ENCODE measurements at places on chromosomes 11 and 22.

DNA sequence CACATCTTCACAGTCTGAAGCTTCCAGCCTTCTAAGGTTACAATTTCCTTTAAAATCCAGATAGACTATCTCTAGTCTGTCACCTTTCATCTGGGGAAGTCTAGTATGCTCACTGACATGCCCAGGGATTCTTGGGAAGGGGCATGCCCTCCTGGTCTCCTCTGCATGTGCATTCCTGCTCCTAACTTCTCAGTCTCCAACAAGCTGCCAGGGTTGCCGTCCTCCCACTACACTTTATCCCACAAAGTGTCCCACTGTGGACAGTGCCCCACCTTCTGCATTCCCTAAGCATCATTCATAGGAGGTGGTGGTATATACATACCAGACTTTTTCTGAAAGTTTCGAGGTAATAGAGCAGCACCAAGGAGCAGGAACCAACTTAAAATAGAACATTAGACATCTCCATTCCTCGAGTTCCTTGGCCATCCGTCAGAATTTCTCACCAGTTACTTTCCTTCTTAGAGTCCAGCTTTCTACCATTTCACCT lies 28.7 kb downstream of the EIF3F start:
- DNase-seq: no peak

DNA sequence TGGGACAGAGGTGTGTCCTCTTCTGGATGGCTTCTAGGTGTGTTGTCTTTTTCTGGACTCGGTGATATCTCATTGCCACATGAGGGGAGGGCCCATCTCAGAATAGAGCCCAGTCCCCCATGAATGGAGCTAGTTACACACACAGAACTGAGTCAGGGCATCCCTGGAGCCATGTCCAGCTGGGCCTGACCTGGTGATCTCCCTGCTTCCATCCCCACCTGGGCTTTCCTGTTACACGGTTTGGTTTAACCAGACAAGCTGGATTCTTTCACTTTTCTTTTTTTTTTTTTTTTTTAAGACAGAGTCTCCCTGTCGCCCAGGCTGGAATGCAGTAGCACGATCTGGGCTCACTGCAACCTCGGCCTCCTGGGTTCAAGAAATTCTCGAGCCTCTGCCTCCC lies 6.1 kb upstream of the A4GALT start:
- no peak for DNase-seq

DNA sequence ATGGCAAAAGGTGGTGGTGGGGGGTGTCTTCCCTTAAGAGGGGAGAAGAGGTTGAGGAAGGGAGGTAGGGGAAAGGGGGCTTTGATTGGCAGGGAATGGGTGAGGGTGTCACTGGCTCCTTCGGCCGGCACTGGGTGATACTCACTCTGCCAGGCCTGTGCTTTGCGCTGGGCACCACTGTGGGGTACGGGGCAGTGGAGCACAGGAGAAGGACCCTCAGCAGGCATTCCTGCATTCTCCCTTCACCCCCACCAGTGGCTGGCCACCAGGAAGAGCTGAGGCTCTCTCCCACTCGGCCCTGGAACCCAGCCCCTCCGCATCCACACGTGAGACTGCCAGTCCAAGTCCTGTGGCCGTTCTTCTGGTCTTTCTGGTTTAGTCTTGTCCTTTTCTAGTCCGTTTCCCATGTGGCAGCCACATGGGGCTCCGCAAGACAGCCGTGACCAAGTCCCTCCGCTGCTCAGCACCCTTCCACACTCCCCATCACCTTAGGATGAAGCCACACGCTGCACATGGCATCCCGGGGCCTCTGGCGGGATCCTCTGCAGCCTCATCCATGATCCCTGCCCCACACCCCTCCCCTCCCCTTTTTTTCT lies 8.0 kb downstream of the CAPN5 start:
- no peak for DNase-seq

GRCh38 chr11:5809905-5810795 lies 1.4 kb downstream of the OR52N2 start:
- no peak for DNase-seq

DNA sequence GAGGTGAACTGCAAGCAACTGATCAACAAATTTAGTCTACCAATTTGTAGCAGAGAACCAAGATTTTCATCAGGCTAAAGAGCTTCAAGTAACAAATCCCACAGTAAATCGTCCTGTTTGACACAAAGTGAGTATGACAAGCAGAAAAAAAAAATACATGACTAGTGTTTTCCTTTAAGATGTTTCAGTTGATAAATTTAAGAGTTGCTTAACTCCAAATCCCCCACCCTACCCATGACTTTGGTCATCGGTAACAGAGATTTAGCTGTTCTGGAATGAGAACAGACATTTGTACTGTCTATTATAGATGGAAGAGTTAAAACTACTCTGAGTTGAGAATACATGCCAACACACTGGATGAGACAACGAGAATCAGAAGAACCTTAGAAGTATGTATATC lies 165.0 kb upstream of the MTMR2 start:
- DNase-seq: no peak

- no peak for DNase-seq
Observed at GRCh38 chr22:32909581-32910428, 108.3 kb downstream of the TIMP3 start.

DNA sequence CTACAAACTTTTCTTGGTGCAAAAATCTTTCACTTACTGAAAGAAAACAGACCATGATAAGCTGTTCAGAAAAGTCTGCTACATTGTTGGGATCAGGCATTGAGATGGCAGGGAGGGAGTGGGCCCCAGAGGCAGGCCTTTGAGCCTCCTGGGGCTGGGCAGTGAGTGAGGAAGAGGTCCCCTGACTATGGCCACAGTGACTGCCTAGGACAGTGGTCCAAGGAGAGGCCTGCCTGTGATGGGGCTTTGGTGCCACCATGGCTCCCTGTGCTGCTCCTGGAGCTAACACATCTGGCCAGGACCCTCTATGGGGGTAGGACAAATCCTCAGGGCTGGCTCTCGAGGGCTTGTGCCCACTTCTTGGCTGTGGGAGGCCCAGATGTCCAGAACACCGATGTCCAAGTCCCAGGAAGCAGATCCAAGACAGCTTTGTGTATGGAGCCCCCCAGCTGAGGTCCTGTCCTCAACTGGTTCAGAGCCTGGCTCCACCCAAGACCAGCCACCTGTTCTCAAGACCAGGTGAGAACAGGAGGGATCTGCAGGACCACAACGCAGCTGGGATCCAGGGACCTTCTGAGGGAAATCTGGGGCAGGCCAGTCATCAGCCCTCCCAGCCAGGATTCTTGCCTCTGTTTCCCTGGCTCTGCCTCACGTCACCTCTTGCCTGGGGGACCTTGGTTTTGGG lies 36.9 kb downstream of the PPM1F start:
- no peak for DNase-seq

- DNase-seq: no peak
Observed at GRCh38 chr11:12585861-12586260, 88.4 kb upstream of the TEAD1 start.

GRCh38 chr11:9769621-9770020 lies 105.7 kb downstream of the SWAP70 start:
- no peak for DNase-seq

GRCh38 chr11:20584093-20584774 lies 15.2 kb upstream of the SLC6A5 start:
- DNase-seq: no peak

GRCh38 chr11:61309141-61309540 lies 14.0 kb upstream of the VWCE start:
- no peak for DNase-seq

GRCh38 chr11:63557570-63557969 lies 5.6 kb downstream of the PLAAT2 start:
- peak; percentile 18 for DNase-seq

GRCh38 chr11:2302306-2302895 lies 588 bp downstream of the TSPAN32 start:
- no peak for DNase-seq

DNA sequence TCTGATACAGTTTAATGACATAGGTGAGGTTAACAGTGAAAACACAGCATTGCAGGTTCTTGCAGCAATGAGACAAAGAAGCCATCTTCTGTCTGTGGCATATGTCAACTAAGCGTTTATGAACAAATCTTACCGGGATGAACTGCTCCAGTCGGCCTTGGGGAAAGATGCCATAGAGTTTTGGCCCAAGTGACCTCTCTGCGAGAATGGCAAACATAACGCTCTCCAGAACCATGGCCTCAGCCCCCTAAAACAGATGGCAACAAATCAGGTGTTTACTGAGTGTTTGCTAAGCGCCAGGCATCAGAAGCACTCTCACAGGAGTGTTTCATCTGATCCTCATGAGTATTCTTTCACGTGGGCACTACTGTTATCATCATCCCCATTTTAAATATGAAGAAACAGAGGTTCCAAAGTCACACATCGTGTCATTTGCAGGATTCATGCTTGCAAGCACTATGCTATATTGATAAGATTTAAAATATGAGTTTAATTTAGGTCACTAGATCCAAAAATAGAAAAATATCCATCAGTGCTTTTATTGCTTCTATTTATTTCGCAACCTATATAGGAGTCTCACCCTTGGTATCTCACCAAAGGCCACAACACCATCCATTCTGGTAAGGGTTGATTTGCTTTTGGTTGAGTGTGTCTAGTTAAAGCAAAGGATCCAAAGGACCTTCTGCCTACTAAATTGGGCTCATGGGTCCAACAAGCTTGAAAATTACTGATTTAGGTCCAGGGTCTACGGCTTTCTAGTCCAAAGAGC lies 35.9 kb downstream of the TCIRG1 start:
- no peak for DNase-seq

DNA sequence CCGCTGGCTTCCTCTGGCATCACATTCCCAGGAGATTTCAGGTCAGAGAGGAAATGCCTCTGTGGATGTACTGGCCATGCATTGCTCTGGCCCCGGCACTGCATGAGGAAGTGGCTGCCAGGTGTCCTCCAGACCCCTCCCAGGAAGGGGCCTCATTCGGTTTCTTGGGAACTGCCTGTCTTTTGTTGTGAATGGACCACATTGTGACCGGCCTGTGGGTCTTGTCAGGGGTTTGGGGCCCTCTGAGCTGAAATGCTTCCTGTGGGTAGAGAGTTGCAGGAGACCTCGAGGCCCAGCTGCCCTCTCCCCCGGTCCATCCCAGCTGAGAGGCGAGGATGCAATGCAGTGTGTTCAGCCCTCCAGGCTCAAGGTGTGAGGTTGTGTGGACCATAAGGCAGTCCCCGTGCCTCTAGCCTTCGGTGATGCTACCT lies 18.8 kb upstream of the ST3GAL4 start:
- DNase-seq: no peak

- no peak for DNase-seq
Observed at GRCh38 chr11:104623518-104623917, 274.7 kb downstream of the CASP12 start.

GRCh38 chr22:40050258-40050657 lies 55.5 kb downstream of the FAM83F start:
- no peak for DNase-seq

All from NCI-H146 (cell line).